CD4-positive, alpha-beta T cell treated with Interleukin-4 for 1 hour (primary cell): ENCODE measurements at places on chromosomes 1 and 21.

GRCh38 chr1:90616395-90616794 lies 100.7 kb downstream of the BARHL2 start:
- DNase-seq, result no peak

DNA sequence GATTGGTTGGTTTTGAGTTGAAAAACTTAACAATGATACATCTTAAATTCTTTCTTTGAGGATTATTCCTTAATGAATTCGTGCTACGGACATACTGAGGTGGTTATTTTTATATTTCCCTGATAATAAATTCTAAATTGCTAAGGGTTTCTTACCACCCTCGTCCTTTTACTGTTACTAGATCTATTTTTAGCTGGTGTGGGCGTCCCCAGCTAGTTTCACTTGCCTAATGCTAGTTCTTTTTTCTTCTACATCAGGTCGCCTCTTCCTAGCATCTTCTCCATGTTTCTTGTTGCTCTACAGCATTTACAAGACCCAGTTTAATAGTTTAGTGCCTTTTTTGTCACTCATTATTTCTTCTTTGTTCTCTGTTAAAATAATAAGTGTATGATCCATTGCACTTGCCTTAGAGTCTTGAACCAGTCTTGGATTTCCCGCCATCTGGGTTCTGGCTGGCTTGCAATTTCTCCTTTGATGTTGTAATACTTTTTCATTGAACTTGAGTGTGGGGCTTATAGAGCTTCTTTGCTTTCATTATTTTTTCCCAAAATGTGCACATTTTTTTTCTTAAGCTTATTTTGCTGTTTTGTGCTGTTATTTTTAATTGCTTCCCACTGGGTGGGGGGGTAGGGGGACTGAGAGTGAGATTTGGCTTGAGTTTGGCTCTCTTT lies 677 bp upstream of the HSD11B1 start:
- no peak for DNase-seq

- DNase-seq, result no peak
These were observed 10.7 kb downstream of the RCC1 start for GRCh38 chr1:28516518-28516956.

- DNase-seq, result no peak
These were observed 79.6 kb downstream of the PROX1 start for GRCh38 chr1:214067397-214067796.

GRCh38 chr21:41880153-41880552 lies 1.0 kb upstream of the PRDM15 start:
- no peak for DNase-seq

- DNase-seq, result no peak
These were observed at the start of gene ST6GALNAC5 for GRCh38 chr1:76867342-76868130. TSS of gene ST6GALNAC5 (plus strand) at chr1:76867480.

DNA sequence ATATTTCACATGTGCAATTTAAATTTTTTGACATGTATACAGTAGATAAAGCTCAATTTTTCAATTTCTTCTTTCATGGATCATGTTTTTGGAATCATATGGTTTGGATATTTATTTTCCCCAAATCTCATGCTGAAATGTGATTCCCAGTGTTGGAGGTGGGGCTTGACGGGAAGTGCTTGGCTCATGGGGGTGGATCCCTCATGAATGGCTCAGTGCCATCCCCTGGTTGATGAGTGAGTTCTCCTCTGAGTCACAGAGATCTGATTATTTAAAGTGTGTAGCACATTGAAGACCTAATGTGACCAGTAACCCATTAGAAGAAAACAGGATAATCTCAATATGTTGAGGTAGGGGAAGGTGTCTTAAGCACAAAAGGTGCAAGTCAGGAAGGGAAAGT lies 9.1 kb upstream of the IFI16 start:
- no peak for DNase-seq
